ENCODE measurements at places on chromosomes 12 and 14.

DNA sequence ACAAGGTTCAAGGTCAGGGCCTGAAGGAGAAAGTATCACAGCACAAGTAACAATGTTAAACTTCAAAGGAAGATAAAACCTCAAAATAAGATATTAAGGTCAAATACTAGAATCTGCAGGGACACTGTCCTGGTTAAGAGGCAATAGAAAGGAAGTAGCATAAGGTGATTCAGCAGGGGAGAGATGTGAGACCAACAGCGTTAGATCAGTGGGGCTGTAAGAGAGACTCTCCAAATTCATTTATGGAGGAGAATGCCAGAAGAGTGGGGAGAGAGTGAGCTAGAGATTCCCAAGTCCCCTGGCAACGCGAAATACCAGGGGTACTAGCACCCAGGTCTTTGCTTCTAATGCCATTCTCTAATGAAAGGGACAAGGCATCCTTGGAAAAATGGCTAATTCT is 610.9 kb downstream of the DIO2 start:
- DNase-seq, result no peak

DNA sequence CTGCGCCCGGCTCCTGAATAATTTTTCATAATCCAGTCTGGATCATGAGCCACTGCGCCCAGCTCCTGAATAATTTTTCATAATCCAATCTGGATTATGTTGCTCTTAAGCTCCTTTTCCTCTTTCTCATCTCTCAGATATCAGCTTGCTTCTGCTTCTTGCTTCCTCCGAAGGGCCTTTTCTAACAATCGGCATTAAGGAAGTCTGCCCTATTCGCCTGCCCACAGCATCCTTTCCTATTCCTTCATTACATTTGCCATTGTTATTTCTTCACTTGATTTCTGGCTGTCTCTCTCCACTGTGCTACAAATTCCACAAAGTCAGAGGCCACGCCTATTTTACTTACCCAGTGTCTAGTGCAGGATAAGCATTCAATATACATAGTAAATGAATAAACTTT is 83.5 kb downstream of the TTC7B start:
- no peak for DNase-seq

DNA sequence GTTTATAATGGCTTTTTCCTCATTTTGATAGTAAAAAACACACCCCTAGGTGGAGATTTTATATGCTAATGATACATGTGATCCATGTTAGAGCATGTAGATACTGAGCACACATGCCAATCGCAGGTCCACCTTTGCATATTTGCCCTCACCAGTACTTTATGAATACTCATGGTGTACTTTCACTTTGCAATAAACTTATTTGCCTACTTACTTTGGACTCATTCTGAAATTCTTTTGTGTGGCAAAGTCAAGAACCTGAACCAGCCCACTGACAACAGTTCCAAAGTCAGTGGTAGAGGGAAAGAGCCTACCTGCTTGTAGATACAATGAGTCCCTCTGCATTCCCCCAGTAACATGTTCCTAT is 58.5 kb upstream of the DHRS4 start:
- DNase-seq, result no peak

DNA sequence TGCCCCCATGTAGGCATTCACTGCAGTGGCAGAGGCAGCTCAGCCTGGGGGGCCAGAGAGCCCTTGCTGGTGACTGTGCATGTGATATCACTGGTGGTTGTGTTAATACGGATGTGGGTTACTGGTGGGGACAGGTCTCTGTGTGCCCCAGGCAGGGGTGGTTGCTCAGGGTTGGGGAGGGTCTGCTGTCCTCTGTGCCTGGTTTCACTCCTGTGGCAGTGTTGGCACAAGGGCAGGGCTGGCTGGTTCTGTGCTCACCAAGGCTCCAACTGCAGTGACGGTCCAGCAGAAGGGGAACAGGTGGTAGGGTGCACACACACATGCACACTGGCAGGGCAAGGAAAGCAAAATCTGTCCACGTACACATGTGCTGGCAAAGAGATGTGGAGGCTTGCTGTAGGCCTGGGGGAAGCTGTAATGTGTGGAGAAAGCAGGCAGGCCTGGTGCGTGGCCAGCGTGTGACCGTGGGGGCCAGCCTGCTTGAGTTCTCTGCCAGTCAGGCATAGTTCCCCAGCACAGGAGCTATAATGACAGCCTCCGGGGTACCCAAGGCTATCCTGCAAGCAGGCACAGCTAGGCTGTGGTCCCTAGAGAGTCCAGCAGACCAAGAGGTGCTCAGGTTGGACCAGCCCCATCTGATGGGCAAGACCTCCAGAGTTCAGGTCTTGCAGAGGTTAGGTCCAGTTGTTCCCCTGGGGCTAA is 254.6 kb downstream of the FBXL14 start:
- no peak for DNase-seq

DNA sequence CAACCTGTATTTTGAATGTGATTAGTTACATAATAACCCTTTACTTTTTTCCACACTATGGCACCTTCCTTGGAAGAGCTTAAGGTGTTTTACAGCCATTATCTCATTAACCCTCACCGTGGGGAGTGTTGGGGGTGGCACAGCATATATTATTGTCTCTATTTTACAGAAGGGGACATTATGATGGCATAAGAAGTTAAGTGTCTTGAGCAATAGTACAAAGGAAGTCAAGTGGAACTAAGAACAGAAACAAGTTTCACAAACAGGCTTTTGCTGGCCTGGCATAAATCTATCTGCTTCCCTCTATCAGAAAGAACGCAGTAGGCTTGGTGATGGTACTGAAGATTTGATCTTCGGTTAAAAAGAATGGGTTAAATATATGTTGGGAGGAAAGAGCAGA is 169.7 kb upstream of the OTX2 start:
- no peak for DNase-seq

DNA sequence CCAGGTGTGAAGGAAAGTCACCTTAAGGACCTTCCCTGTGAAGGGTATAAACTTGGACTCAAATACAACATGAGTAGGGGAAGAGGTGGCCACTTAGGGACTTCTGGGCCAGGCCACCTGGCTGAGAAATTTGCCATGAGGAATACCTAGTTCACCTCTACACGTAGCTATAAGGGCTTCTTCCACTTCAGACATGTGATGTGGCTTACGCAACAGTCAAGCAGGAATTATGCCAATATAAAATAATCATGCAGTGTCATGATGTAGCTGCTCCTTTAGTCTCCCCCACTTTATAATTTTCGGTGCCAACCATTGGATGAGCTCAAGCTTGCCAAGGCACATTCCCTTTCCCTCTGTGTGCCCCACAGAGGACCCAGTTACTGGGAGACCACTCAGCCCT is 166.6 kb upstream of the BCL2L14 start:
- no peak for DNase-seq

GRCh38 chr12:25529738-25530137 is 23.3 kb downstream of the LMNTD1 start:
- DNase-seq, result no peak

DNA sequence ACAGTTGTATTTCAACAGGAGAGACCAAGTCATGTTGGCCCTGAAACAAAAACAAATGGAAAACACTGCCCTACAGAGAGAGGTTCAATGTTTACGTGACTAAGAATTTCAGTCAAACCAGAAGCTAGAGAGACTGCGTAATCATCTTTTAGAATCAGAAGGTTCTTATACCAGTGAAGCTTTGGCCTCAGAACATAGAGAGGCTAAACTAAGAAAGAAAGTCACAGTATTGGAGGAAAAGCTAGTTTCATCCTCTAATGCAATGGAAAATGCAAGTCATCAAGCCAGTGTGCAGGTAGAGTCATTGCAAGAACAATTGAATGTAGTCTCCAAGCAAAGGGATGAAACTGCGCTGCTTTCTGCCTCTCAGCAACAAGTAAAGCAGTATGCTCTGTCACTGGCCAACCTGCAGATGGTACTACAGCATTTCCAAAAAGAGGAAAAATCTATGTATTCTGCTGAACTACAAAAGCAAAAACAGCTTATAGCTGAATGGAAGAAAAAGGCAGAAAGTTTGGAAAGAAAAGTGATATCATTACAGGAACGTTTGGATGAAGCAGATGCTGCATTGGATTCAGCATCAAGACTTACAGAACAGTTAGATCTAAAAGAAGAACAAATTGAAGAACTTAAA is 32.5 kb upstream of the NUAK1 start:
- DNase-seq, result no peak

DNA sequence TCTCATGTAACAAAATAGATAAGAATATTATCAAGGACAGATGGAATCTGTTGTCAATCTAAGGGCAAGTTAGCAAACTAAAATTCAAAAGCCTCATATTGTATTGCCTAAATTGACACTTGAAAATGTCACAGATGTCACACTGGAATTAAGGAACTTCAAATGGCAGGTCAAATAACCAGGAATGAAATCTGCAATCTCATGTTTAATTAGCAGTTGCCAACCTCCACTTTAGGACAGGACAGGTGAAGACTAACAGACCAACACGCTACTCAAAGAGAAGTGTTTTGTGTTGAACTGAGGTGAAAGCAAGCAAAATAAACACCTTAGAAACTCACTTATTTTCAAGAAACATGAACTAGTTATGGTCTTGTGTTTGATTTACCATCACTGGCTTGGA is 11.1 kb downstream of the KIF21A start:
- DNase-seq, result no peak

- DNase-seq, result no peak
Observed at GRCh38 chr14:89844508-89844907, 110.0 kb downstream of the EFCAB11 start.

GRCh38 chr12:15933751-15934150 is 22.6 kb downstream of the DERA start:
- no peak for DNase-seq

GRCh38 chr12:28114488-28114887 is 75.8 kb upstream of the CCDC91 start:
- DNase-seq, result no peak

GRCh38 chr14:93993382-93993781 is 3.7 kb upstream of the CCDC197 start:
- DNase-seq, result no peak

GRCh38 chr12:52063981-52064649 is 5.7 kb upstream of the ATG101 start:
- DNase-seq, result no peak

GRCh38 chr14:21014761-21015190 is 10.1 kb downstream of the NDRG2 start:
- DNase-seq, result peak; percentile 70

DNA sequence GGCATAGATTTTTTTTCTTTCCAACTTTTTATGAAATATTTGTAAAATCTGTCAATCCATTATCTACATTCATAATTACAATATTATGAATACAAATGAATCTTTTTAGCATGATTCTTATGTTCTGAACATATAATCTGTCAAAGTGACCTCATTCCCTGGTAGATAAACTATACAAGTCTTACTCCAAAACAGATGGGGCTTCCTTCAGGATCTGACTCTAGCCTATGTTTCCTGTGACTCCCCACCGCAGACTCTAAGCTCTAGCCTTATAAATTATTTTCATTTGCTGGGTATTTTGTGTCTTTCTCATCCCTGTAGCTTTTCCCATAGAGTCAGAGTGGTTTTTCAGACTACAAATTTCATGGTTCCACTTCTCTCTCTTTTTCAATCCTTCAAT is 202.1 kb upstream of the KITLG start:
- DNase-seq, result no peak

Data from CD4-positive, alpha-beta T cell treated with Interferon gamma for 1 hour (primary cell).